T-cell (primary cell): ENCODE measurements at places on chromosomes 4 and X. TPM values are rescaled to one million over a fixed set of nuclear protein-coding genes. Genes with fewer than 3 reads are reported as not detected.

HMX1 gene
- not detected for total RNA-seq

TSPAN7 gene
- not detected for total RNA-seq

- DNase-seq = no peak
Measured at GRCh38 chr4:139454111-139455045, at the start of gene RAB33B. Gene RAB33B, plus strand, starts transcription at chr4:139454121. Its CDS starts 75 bp downstream, at chr4:139454196.

JCHAIN gene
- 6.9 TPM for total RNA-seq

F9 gene
- not detected for total RNA-seq

DNA sequence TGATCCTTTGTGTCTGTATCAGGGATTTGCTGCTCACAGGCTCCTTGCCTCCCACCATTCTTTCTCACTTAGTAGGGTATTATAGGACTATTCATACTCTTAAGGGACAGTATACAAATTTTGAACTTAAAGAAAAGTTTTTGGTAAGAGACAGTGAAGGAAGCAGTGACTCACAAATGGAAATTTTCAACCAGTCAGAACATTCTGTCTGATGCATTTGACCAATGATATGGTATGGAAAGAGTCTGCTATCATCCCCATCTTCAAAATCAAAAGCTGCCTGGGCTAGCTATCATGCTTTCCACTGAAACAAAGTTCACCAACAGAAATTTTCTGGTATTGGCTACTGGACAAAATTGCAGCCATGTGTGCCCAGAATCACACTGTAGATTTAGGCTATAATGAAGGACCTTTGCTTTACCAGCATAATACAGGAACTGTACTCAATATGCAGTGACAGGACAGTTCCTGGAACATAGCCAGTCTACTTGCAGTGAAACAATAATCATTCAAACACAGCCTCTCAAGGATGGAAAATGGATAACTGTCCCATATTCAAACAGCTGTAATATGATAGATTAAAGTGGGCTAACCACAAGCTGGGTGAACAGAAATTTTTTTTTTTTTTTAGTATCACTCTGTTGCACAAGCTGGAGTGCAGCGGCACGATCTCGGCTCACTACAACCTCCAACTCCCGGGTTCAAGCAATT is 109.0 kb upstream of the ACSL4 start:
- DNase-seq = no peak

- DNase-seq = no peak
Measured at GRCh38 chr4:48049483-48049882, 32.9 kb downstream of the NIPAL1 start.

FGFR3 gene
- total RNA-seq = 0.90 TPM

GRCh38 chrX:130176354-130176776 is 4.6 kb downstream of the RAB33A start:
- no peak for DNase-seq
